ENCODE measurements at places on chromosomes 5 and 9. TPM values are rescaled to one million over a fixed set of nuclear protein-coding genes. Genes with fewer than 3 reads are reported as not detected.
A peak's percentile ranks its signal among the peaks of the same experiment; 100 is the strongest.

- no peak for DNase-seq
These were observed 329.6 kb upstream of the RGMB start for GRCh38 chr5:98443881-98444280.

GRCh38 chr9:33309903-33310302 is 19.6 kb downstream of the NFX1 start:
- DNase-seq: no peak

DNA sequence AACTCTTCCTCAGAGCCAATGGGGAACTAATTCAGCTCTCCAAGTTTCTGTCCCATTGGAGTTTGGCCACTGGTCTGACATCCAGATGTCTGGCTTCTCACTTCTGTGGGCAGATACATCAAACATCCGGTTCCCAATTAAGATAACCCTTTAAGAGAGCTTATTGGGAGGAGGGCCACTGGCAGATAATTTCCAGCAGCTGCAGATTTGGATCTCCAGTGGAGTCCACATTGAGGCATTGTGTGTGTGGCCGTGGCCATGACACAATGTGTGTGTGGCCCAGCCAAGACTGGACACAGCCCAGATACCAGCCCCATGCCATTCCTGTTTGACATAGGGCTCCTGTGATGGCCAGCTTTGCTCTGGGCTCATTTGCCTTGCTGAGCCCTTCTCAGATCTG is 110.5 kb upstream of the MAP1B start:
- peak; percentile 15 for DNase-seq

DNA sequence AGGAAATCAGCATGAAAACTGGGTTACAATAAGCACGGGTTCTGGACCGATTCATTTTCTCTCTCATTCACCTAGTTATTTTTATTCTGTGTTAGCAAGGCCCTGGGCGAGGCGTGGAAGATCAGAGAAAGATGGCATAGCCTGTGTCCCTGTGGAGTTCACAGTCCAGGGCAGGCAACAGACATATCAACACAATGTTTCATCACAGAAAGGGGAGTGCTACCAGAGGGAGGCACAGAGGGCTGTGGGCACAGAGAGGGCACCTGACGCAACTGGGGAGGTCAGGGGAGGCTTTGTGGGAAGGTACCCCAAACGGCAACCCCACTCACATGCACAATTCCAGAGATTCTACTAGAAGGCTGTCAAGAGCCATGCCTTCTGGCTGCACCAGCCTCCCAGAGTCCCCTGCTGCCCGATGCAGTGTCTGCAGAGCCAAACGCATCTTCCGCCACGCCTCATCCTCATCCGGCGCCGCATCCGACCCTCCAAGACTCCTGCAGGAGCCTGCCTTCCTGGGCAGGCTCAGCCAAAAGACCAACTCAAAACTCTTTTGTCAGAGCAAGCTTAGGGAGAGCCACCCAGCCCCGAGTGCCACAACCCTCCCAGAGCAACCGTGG is 1.4 kb downstream of the FAM193B start:
- peak; percentile 53 for DNase-seq

DNA sequence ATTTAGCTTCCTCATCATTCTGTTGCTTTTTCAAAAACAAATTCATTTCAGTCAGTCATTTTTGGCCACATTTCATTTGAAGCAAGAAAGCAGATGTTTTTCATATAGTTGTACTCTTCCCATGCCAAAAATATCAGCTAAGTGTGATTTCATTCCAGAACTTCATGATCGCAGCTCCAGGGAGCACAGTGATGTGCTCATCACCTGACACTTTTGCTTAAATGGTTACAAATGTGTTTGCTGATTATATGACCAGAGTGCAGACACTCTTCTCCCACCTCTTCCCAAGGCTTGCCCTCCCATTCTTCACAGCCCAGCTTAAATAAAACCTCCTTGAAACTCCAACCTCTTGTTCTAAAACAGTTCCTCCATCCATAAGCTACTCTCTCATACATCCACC is 32.6 kb downstream of the GABRB2 start:
- DNase-seq: no peak

- no peak for DNase-seq
These were observed 30.2 kb downstream of the PTPN3 start for GRCh38 chr9:109467936-109468335.

- no peak for DNase-seq
These were observed 59.9 kb downstream of the VAV2 start for GRCh38 chr9:133932181-133932580.

MEF2C gene
- total RNA-seq: 0.45 TPM

TMEM252 gene
- not detected for total RNA-seq

MOB3B gene
- 1.6 TPM for total RNA-seq

Data from endodermal cell (in vitro differentiated cells).